ENCODE measurements at places on chromosomes 5 and 9.

DNA sequence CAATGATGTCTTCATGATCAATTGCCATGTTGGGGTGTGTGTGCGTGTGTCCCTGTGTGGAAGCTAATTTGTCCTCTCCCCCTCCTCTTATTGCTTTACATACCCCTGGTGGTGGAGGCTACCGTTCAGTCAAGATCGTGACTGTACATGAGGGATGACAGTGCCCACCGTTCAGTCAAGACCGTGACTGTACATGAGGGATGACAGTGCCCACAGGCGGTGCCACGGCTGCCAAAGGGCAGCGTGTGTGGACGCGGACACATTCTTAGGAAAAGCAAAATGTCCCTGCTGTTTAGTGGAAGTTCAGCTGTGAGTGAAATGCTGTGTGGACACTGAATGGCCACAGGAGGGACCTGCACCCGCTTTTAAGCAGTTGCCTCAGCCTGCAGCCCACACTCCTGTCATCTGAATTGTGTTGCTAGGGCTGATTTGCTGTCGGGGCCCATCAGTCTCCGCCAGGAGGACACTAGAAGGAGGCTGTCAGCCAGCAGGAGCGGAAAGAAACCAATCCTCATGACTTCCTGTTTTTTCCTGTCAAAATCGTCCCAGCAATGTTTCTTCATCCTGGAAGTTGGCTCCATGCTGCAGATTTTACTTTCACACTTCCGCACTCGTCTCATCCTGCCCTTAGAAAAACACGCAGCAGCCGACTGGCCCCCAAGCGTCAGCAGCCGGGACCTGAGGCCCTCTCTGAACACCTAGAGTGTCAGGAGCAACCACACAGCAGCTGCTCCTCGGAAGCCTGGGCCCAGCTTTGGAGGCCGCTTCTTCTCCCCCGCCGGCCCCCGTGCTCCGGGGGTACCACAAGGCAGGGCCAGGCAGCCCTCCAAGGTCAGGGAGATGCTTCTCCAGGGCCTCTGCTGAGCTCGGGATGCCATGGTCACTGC lies 9.1 kb downstream of the OR2V1 start:
- no peak for DNase-seq

- DNase-seq, result no peak
Observed at GRCh38 chr5:42059291-42059690, 134.2 kb downstream of the FBXO4 start.

DNA sequence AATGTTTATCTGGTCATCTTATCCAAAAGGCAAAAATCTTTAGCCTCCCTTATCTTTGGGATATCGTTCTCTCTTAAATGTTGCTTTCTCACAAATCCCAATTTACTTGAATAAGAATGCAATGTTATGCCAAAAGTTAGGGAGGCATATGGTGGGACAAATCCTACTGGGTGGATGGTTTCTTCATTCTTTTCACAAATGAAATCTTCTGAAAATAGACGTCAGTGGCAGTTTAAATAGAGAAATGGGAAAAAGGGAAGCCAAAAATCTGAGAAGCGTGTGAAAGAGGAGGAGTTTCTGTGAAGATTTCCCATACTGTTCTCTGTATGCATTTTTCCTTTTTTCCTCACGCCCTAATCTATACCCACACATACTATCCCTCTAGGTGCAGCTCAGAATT lies 2.5 kb upstream of the PCDHAC1 start:
- no peak for DNase-seq

- no peak for DNase-seq
Observed at GRCh38 chr9:127360829-127361228, 36.1 kb upstream of the SLC2A8 start.

- DNase-seq, result no peak
Observed at GRCh38 chr9:107261106-107261505, 22.0 kb upstream of the RAD23B start.

- no peak for DNase-seq
Observed at GRCh38 chr9:68619636-68620035, 79.0 kb upstream of the TMEM252 start.

DNA sequence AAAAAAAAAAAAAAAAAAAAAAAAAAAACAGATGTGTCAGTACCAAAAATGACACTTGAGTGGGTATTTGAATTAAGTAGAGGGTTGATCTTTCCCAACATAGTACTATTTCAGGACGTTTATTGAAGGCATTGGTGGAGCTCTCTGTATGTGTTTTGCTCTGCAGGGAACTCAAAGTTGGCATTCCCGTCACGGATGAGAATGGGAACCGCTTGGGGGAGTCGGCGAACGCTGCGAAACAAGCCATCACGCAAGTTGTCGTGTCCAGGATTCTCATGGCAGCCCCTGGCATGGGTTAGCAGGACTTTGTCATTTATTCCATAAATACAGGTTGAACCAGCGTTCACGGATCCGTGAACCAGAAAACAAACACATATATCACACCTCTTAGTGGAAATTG lies 34.9 kb downstream of the SFXN1 start:
- no peak for DNase-seq

DNA sequence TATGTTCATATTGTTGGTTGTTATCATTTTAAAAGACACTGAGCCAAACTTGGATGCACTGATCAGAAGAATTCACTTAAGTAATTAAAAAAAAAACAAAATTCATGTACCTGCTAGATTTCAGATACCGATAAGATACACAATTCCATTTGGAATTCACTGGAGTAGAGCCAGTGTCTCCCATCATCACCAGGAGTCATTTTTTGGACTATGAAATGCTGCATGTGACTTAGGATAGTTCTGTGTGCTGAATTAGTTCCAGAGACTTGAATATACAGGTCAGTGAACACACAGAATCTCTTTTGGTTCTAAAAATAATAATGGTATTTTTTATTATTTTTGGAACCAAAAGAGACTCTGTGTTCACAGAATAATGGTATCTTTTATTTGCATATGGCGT lies 482.6 kb upstream of the PIK3R1 start:
- no peak for DNase-seq
